Calu3 (cell line): ENCODE measurements at places on chromosomes 6 and 20.

DNA sequence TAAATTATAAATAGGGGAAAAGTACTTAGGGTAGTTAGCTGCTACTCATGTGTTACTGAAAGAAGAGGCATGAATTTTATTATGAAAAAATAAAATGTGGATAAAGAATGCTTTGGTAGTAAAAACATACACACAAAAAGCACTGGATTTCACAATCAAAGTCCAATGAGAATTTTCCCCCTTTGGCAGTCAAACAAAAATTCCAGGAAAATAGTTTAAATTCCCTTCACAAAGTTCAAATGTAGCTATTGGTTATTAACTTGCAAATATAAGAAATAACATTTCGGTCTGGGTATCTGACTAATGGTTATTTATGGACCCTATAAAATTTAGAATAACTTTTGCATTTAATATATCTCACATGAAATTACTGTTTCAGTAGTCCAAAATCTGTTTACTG lies 210.4 kb downstream of the FOXC1 start:
- DNase-seq, result no peak

GRCh38 chr6:7568021-7568420 lies 22.0 kb upstream of the SNRNP48 start:
- no peak for DNase-seq

GRCh38 chr6:163418311-163419029 lies 4.0 kb downstream of the QKI start:
- DNase-seq, result no peak

GRCh38 chr6:134317471-134318131 lies at the start of gene SGK1:
SGK1 (minus strand) TSS chr6:134318112; CDS start chr6:134317460, 652 bp downstream.
- peak; percentile 6 for DNase-seq

DNA sequence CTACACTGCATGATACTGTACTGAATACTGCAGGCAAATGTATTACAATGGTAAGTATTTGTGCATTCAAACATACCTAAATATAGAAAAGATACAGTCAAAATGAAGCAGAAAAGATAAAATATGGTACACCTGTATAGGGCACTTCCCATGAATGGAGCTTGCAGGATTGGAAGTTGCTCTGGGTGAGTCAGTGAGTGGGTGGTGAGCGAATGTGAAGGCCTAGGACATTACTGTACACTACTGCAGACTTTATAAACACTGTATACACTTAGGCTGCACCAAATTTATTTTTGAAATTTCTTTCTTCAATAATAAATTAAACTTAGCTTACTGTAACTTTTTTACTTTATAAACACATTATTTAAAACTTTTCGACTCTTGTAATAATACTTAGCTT lies 213.1 kb downstream of the ATXN1 start:
- DNase-seq, result no peak

DNA sequence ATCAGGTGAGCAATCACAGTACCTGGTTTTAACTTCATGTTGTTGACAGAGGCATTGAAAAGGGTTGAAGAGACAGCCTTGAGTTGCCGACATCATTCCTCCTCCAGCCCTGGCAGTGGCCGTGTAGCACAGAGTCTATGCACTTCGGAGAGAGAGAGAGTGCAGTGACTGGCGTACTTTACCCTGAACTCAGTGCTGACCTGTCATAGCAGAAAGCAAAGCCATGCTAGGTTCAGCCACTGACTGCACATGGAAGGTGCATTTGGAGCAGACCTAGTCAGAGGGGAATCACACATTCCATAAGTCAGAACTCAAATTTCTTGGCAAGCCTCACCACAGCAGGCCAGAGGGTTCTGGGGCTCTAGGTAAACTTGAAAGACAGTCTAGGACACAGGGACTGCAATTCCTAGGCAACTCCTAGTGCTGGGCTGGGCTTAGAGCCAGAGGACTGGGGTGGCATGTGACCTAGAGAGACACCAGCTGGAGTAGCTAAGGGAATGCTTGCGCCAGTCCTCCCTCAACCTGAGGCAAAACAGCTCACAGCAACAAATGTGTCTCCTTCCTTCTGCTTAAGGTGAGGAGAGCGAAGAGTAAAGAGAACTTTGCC lies 69.1 kb downstream of the ELOVL4 start:
- no peak for DNase-seq

DNA sequence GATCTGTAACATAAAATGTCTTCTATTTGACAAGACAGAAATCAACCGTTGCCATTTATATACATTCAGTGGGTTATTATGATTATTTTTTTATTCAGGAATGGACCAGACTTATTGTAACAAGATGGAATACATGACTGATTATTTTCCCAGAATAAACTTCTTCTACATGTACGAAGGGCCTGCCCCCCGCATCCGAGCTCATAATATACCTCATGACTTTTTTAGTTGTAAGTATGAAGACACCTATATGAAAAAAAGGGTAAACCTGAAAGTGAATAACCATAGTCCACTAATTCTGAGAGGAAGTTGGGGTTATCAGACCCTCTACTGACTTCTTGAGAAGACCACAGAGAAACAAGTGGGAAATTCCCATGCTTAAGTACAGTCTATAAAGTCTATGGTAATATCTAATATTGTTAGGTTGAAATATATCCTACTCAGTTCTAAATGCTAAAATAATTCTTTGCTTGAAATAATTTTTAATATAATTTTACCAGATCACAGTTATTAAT lies 15.9 kb downstream of the OR2A4 start:
- DNase-seq, result no peak

DNA sequence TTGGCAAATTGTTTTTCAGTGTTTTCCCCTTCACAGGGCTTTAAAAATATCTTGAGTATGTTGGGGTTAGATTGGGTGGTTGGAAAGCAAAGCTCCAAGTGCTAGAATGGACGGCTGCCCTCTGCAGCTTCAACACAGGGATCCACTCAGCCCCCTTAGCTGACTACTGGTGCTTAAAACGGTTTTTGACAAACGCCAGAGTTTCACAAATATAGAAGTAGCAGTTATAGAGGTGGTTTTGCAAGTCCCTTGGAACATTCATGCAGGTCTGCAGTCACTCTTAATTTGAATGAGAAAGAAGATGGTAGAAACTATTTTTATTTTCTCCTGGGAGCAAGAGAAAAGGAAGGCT lies 175.9 kb downstream of the ARID1B start:
- DNase-seq, result no peak

- DNase-seq, result no peak
Observed at GRCh38 chr6:150243620-150244314, 100.9 kb downstream of the PPP1R14C start.

DNA sequence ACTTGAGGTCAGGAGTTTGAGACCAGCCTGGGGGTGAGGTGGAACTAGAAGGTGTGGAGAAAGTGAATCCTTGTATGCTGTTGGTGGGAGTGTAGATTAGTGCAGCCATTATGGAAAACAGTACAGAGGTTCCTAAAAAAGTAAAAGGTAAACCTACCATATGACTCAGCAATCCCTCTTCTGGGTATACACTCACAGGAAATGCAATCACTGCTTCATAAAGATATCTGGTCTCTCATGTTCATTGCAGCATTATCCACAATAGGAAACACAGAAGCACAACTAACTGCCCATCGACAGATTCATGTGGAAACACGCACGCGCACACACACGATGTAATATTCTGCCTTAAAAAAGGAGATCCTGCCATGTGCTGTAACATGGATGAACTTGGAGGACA lies 66.7 kb downstream of the CDC5L start:
- no peak for DNase-seq

GRCh38 chr6:169186496-169187169 lies 67.0 kb downstream of the THBS2 start:
- DNase-seq, result no peak

- DNase-seq, result no peak
Observed at GRCh38 chr20:11380283-11380682, 537.4 kb upstream of the BTBD3 start.

DNA sequence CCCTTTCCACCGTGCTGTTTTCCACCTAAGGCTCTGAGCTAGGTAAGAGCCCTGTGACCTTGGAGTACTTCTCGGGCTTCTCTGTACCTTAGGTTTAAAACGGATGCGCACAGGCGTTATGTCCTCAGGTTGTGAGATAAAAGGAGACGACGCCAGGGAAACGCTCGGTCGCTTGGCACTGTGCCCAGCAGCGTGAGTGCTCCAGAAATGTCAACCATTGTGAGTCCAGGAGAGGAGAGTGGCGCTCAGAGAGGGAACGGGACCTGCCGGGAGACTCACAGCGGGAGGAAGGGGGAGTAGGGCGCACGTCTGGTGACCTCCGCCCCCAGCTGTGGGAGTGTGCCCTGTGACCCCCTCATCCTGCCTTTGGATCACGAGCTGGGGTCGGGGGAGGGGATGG lies 33.8 kb upstream of the SCRT2 start:
- DNase-seq, result no peak

- DNase-seq, result peak; percentile 27
Observed at GRCh38 chr20:3563548-3564177, 92.8 kb downstream of the ATRN start.

DNA sequence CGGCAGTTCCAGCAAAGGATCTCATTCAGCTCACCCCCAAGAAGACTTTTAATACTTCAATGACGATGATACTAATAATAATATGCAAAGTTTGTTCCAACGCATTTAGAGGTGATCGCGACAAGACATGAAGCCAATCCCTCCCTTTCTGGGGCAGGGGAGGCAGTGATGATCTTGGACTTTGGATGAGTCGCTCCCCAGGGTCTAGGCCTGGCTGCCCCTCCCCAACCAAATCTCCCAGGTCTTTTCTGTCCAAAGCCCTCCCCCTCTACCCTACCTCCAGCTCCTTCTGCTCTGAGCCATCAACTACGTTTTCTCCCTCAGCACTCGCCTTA lies 33.9 kb downstream of the HLA-A start:
- no peak for DNase-seq

DNA sequence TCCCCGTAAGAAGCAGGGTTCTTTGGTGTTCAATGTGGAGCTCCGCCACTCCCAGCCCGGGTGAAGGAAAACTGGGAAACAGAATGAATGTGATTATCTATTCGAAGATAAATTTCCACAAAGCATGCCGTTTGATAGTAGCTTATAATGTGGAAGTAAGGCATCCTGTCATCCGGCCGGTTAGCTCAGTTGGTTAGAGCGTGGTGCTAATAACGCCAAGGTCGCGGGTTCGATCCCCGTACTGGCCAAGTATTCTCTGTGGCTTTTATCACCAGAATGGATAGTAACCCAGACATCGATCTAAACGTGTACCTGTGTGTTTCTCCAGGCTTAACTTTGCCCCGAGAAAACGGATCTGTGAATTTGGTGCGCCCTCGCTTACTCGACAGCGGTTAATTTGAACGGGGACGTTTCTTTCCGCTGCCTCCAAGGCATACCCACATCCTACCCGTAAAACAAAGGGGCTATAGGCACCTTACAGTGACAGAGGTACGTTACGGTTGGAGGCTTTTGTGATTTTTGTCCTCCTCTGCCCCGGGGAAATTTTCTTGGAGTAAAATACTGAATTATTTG lies 215.2 kb upstream of the ZNF184 start:
- peak; percentile 87 for DNase-seq

GRCh38 chr6:169851641-169852503 lies 100.5 kb downstream of the ERMARD start:
- DNase-seq, result no peak

GRCh38 chr20:14780508-14780907 lies 443.1 kb upstream of the FLRT3 start:
- no peak for DNase-seq

- DNase-seq, result peak; percentile 68
Observed at GRCh38 chr6:40997234-40997957, 41.6 kb downstream of the UNC5CL start.

GRCh38 chr6:146593986-146594385 lies 4.8 kb upstream of the ADGB start:
- no peak for DNase-seq

GRCh38 chr20:59333951-59334350 lies 33.5 kb downstream of the EDN3 start:
- no peak for DNase-seq

GRCh38 chr6:35139924-35140638 lies 1.1 kb downstream of the TCP11 start:
- peak; percentile 73 for DNase-seq

- DNase-seq, result no peak
Observed at GRCh38 chr20:20443504-20443903, 75.6 kb downstream of the INSM1 start.

DNA sequence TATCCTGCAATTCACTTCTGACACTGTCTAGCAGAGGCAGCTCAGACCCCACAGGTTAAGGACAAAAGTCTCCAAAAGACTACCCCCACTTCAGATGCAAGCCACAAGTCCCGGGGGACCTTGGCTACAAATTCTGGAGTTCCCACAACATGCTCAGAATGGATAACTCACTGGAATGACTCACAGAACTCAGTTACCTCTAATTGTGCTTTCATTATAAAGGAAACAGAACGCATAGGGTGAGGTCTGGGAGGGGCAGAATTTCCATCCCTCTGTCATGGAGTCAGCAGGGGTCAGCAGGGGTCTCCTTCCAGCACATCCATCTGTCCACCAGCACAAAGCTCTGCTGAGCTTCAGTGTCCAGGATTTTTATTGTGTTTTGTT lies 184.2 kb downstream of the CDH4 start:
- DNase-seq, result no peak

GRCh38 chr6:156976216-156977127 lies 199.3 kb downstream of the ARID1B start:
- DNase-seq, result no peak

DNA sequence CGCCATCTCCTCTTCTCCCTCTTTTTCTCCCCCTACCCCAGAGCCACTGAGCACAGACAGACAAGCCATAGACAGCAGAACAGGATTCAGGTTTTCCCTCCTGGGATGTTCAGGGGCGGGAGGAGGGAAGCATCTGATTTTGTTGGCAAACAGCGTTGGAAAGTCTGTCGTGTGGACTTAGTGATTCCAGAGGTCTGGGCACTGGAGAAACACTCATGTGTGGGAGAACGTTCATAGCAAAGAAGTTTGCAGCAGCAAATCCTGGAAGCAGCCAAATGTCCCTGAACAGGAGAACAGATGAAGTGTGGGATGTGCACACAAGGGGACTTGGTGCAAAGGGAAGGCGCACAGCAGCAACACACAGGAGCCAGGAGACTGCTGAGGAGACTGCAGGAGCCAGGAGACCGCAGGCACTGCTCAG lies 264.1 kb upstream of the CDYL start:
- DNase-seq, result no peak

GRCh38 chr6:28207510-28208110 lies 17.5 kb upstream of the ZSCAN9 start:
- no peak for DNase-seq
